ENCODE measurements at places on chromosomes 11 and 22.

GRCh38 chr11:44767421-44767820, 40.7 kb downstream of the TSPAN18 start:
- no peak for DNase-seq
- H3K4me1 ChIP-seq: no peaks in the 10 kb centered on the region
- no peaks in the 10 kb centered on the region for H3K27me3 ChIP-seq
- H3K27ac ChIP-seq: no peak overlapping the region

DNA sequence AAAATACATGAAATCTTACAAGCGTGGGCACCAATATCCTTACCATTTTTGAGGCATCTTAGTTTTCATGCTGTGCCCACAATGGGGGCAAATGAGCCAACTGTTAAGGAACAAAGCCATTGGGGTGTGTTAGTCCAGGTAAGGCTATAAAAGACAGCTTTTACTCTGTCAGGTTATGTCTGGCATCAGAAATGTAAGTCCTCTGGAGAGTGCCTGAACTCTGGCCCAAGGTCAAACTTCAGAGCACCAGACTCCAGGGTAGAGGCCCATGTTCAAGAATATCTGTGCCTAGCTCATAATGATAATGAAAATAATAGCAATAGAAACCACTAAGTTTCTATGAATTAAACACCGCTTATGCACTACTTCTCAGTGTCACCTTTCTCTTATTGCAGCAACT, 105.5 kb downstream of the CSNK2A3 start:
- H3K27ac ChIP-seq: no peak overlapping the region
- DNase-seq: no peak
- no peaks in the 10 kb centered on the region for H3K36me3 ChIP-seq
- H3K4me3 ChIP-seq: no peak overlapping the region
- H3K4me1 ChIP-seq: no peaks in the 10 kb centered on the region

GRCh38 chr11:62747475-62748160, 6.3 kb downstream of the ZBTB3 start:
- H3K4me1 ChIP-seq: peaks cover under 1% of the 10 kb centered on the region
- H3K4me3 ChIP-seq: no peak overlapping the region
- DNase-seq: no peak
- no peaks in the 10 kb centered on the region for H3K27me3 ChIP-seq

DNA sequence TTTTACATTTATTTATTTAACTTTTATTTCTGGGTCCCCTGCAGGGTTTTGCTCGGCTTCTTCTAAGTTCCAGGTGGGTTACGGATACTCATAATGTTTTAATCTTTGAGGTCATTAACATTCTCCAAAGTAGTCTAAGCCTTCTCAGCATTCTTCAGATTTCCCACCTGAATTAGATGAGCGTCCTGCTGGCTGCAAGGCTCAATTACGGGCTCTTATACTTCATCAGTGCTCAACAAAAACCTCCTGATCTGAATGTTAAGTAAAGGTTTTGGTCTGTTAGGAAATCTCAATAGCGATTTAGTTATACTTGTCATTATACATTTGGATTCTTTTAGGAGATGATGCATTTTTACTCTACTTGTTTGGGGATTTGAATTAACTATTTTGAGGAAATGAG, 27.3 kb upstream of the NFRKB start:
- H3K4me1 ChIP-seq: no peaks in the 10 kb centered on the region
- H3K4me3 ChIP-seq: no peak overlapping the region
- DNase-seq: no peak
- H3K27me3 ChIP-seq: no peaks in the 10 kb centered on the region

DNA sequence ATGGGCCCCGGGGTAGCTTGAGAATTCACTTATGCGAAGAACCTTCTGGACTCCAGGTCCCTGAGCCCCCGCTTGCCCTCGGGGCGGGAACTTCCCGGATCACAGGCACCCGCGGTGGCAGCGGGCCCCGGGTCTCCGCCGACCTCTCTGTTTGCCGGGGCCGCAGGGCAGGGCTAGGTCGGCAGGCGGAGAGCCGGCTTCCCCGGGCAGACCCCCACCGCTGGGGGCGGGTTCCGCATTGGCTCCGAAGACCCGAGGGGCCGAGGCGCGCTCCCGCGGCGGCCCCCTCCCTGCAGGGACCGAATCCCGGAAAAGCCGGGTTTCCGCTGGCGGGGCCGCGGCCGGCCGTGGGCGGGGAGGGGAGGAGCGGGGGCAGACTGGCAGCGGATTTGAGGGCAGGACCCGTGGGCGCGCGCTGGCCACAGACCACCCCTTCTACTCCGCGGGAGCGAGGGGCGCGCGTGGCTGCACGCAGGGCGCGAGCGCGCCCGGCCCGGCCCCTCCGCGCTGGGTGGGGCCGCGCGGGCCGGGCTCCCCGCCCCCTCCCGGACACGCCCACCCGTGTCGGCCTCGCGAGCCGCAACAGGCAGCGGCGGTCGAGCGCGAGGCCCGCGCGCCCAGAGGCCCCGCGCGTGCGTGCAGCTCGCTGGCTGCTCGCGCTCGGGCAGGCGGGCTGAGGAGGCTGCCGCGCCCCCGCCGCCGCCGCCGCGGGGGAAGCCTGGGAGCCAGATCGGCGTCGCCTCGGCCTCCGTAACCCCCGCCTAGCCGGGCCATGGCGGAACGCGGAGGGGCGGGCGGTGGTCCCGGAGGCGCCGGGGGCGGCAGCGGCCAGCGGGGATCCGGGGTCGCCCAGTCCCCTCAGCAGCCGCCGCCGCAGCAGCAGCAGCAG, at the start of gene PACS1:
PACS1 (plus strand) TSS at position 558 of the 889 bp plus-strand sequence; CDS start at position 773, 215 bp downstream.
- DNase-seq: peak; percentile 45
- peaks cover 19% of the 10 kb centered on the region for H3K4me1 ChIP-seq
- peak within 1 kb of the TSS; percentile 86 for H3K27ac ChIP-seq

DNA sequence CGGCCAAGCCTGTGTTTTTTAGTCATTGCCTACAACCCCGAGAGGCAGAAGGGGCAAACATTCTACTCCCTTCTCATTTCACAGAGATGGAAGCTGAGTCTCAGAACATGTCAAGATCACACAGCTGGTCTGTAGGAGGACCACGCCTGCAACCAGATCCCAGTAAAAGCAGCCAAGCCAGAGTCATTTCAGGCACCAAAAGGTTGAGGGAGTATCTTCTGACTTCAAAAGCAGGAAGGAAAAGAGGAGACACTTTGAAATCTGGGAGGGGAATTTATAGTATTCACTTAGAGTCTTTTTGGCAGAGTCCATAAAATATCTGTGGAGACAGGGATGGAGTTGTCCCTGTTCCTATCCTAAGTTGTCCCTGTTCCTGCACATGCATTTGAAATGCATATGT, 17.9 kb upstream of the ZDHHC13 start:
- no peaks in the 10 kb centered on the region for H3K36me3 ChIP-seq
- H3K27ac ChIP-seq: no peak overlapping the region
- H3K4me3 ChIP-seq: no peak overlapping the region
- DNase-seq: no peak

GRCh38 chr22:49016909-49017481, 810.7 kb downstream of the BRD1 start:
- H3K36me3 ChIP-seq: no peaks in the 10 kb centered on the region
- H3K4me1 ChIP-seq: no peaks in the 10 kb centered on the region
- DNase-seq: no peak

DNA sequence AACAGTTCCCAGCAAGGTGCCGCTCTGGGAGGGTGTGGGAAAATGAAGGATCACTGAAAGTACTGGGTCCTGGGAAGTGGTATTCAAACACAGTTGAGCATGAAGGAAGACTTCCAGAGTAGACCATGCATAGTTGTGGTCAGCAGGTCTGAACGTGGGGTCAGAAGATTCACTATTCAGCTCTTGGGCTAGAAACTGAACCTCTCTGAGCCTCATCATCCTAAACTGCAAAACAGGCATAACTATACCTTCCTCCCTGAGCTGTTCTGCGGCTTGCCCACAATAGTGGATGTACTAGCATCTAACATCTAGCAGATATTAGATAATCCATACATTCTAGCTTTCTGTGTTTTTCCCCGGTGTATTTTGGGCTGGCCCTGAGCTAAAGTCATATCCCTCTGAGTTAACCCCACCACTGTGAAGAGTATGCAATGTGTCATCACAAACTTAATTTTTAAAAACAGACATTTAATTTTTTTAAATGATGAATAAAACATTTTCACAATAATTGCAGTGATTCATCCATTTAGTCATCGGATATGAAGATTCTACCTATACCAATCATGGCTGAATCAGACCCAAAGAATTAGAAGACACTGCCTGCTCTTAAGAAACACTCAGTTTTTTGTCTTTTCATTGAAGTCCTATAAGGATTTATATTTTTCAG, 179.1 kb downstream of the BLID start:
- DNase-seq: no peak
- H3K27me3 ChIP-seq: no peaks in the 10 kb centered on the region
- no peak overlapping the region for H3K4me3 ChIP-seq
- no peak overlapping the region for H3K27ac ChIP-seq

DNA sequence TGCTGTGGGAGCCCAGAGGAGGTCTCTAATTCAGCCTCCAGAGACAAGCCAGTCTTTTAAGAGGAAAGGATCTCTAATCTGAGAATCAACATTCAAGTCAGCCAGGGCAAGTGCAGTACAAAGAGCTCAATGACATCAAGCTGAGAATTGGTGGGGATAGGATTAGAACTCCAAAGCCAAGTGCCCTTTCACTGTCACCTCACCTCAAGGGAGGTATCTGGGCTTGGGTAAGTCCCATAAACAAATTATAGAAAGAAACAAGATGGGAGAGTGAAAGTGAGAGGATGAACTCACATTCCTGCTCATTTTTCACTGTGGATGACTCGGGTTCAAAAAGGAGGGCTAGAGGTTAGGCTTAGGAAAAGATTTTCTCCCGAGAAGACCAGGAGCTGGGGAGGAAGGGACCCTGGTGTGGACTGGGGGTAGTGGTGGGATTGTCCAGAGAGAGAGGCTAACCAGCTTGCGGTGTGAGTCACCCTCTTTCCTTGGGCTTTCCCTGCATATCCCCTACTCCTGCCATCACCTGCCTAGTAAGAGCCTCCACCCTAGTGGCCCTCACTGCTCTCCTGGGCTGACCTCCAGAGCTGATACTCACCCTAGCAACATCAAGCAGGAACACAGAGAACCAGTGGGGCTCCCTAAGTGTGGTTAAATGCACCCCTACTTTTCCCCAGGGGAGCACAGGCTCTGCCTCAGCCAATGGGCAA, 70.4 kb downstream of the RRM1 start:
- no peak overlapping the region for H3K27ac ChIP-seq
- no peak for DNase-seq
- H3K36me3 ChIP-seq: no peaks in the 10 kb centered on the region
- H3K4me3 ChIP-seq: no peak overlapping the region

GRCh38 chr11:115170133-115170815, 333.9 kb downstream of the CADM1 start:
- no peaks in the 10 kb centered on the region for H3K27me3 ChIP-seq
- no peak for DNase-seq
- no peak overlapping the region for H3K27ac ChIP-seq
- H3K36me3 ChIP-seq: no peaks in the 10 kb centered on the region
- no peak overlapping the region for H3K4me3 ChIP-seq
- H3K4me1 ChIP-seq: no peaks in the 10 kb centered on the region

DNA sequence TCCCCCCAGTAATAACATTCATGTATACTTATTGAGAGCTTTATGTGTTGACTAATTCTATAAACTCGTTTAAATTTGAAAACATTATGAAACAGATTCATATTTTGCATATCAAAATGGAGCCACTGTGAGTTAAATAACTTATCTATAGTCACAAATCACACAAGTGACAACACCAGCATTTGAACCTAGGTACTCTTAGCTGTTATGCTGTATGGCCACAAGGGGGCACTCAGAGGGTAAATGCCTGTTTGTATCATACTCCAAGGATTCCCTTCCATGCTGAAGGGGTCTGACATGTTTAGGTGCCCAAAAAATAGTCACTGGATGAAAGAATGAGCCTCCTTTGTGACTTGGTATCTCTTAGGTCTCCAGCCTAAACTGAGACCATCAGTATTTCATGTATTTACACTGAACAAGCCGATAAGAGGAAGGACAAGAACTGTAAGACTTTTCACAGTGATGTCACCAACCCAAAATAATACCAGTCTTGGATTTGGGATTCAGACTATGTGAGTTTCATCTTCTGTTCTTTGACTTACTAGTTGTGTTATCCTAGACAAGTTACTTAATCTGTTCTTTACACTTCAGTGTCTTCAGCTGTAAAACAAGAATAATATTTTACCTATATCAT, 12.2 kb upstream of the OR52D1 start:
- H3K27me3 ChIP-seq: no peaks in the 10 kb centered on the region
- peak; percentile 13 for DNase-seq
- H3K4me1 ChIP-seq: no peaks in the 10 kb centered on the region
- no peak overlapping the region for H3K4me3 ChIP-seq
- no peaks in the 10 kb centered on the region for H3K36me3 ChIP-seq
- no peak overlapping the region for H3K27ac ChIP-seq
